NCI-H446 treated with DMSO at 0.1 percent for 48 hours (cell line): ENCODE measurements at places on chromosomes 7 and 10.

DNA sequence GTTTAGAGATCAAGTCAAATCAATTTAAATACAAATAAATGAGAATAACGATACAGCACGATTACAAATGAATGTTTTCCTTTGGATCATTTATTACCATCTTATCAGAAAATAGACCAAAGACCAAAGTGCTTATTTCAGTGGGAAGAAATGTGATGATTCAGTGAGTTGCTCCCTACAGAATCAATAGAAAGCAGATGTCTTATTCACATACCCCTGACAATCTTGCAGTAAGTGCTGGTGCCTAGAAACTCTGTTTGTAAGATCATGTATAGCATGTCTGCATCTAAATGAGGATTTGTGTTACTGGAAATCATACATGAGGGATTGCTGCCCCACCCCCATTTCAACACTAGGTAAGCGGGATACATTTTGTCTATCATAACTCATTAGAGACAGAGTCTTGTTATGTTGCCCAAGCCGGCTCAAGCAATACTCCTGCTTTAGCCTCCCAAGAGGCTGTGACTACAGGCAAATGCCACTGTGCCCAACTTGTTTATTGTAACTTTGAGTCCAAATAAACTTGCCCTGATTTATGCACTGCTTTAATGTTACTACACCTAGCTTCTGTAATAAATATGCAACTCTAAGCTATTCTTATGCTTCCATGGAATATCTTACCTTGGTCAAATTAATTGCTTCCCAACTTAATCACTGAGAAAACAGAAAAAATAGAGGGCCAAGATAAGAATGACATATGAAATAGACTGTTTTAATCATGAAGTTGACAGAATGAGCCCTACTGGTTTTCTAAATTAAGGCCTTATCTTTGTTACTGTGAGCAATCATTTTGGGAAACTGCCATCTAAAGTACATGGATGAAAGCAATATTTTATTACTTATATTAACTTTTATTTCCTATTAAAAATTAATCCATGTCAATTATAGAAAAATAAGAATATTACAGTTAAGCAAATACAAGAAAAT lies 82.5 kb downstream of the AHR start:
- no peak for DNase-seq

DNA sequence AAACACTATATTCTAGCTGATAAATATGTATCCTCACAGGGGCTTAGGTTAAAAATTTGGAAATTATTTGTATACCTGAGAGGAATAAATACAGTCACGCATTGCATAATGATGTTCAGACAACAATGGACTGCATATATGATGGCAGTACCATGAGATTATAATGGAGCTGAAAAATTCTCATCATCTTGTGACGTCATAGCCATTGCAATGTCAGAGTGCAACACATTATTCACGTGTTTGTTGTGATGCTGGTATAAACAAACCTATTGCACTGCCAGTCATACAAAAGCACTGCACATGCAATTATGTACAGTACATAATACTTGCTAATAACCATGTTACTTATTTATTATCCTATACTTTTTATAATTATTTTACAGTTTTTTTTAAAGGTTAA lies 31.4 kb downstream of the STEAP1B start:
- no peak for DNase-seq

DNA sequence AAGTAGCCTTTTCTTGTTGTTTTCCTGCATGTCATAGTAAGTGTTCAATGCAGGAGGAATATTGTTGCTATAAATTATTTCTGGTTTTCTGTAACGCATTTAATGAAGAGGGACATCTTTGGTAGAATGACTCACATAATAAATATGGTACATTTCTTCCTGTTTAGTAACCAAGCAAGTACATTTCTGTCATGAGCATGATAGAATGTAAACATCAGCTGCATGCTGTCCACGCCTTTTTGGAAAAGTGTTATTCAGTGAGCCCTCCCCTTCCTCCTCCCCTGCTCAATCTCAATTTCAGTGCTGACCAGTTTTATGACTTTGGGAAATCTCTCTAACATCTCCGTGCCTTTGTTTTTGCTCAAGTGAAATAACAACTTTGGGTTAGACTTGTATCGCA lies 664.0 kb downstream of the XPNPEP1 start:
- DNase-seq: no peak

DNA sequence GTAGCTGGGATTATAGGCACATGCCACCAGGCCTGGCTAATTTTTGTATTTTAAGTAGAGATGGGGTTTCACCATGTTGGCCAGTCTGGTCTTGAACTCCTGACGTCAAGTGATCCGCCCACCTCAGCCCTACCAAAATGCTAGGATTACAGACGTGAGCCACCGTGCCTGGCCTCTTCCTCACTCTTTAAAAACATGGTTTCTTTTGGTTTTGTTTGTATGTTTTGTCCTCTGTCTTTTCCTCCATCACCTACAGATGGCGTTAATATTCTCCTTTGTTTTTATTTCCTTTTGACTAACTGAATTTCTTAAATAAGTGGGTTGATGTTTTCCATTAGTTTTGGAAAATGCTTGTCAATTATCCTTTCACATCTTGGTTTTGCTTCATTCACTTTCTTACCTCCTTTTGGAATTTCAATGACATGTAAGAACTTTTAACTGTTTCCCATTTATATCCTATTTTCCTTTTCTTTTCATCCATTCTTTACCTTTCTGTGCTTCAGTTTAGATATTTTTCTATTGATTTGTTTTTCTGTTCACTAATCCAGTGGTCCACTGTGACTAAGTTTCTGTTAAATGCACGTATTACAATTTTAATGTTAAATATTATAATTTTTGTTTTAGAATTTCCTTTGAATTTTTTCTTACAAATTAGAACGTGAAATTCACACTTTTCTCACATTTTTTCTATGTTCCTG lies 104.1 kb downstream of the ZNF467 start:
- no peak for DNase-seq

- DNase-seq: peak; percentile 32
Measured at GRCh38 chr10:16843252-16843870, 26.1 kb upstream of the RSU1 start.

- DNase-seq: no peak
Measured at GRCh38 chr10:128952856-128953255, 514.2 kb upstream of the MGMT start.
